ENCODE measurements at places on chromosomes 1 and 21.
A peak's percentile ranks its signal among the peaks of the same experiment; 100 is the strongest.

GRCh38 chr1:235527196-235527814 lies 23.1 kb upstream of the B3GALNT2 start:
- no peak for DNase-seq

DNA sequence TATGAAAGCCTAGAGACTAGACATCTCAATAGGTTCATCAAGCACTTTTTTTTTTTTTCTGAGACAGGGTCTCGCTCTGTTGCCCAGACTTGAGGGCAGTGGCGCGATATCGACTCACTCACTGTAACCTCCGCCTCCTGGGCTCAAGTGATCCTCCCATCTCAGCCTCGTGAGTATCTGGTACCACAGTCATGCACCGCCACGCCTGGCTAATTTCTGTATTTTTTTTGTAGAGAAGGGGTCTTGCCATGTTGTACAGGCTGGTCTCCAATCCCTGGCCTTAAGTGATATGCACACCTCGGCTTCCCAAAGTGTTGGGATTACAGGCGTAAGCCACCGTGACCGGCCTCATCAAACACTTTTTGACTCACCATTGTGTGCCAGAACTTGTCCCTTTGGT lies 613 bp upstream of the GPATCH4 start:
- DNase-seq, result no peak

GRCh38 chr1:219278288-219278687 lies 104.6 kb downstream of the LYPLAL1 start:
- no peak for DNase-seq

DNA sequence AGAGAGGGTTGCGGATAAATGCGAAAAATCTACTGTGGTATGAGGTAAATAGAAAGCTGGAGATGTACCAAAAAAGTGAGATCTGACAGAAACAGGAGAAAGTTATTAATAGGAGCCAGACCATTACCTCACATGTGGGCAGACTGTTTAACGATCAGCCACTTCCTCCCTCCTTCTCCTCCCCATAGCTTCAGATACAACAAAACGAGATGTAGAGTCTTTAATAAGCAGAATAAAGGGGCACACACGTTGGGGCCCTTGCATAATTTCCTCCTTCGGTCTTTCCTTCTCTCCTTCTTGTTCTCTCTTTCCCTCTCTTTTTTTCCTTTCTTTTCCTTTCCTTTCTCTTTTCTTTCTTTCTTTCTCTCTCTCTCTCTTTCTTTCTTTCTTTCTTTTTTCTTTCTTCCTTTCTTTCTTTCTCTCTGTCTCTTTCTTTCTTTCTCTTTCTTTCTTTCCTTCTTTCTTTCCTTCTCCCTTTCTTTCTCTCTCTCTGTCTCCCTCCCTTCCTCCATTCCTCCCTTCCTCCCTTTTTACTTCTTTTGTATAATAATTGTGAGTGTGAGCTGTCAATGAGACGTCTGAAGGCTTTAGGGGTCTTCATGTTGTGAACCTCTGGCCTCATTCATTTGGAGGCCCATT lies 242.1 kb downstream of the GRIK1 start:
- no peak for DNase-seq

DNA sequence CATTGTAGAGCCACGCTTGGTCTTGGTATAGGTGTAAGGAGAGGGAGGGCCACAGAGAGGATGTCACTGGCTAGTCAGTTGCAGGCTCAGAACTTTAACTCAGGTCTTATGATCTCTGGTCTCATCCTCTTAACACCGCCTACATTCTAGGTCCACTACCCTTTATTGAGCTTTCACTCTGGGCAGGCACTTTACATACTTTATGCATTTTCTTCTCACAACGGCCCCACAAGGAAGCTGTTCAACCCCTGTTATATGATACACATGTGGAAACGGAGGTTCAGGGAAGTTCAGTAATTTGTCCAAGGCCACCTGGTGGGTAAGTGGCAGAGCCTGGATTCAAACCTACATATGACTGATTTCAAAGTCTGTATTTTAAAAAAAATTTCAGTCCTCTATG lies 25.3 kb upstream of the RCAN3 start:
- no peak for DNase-seq

GRCh38 chr1:156372265-156372586 lies 3.2 kb downstream of the RHBG start:
- DNase-seq, result no peak

DNA sequence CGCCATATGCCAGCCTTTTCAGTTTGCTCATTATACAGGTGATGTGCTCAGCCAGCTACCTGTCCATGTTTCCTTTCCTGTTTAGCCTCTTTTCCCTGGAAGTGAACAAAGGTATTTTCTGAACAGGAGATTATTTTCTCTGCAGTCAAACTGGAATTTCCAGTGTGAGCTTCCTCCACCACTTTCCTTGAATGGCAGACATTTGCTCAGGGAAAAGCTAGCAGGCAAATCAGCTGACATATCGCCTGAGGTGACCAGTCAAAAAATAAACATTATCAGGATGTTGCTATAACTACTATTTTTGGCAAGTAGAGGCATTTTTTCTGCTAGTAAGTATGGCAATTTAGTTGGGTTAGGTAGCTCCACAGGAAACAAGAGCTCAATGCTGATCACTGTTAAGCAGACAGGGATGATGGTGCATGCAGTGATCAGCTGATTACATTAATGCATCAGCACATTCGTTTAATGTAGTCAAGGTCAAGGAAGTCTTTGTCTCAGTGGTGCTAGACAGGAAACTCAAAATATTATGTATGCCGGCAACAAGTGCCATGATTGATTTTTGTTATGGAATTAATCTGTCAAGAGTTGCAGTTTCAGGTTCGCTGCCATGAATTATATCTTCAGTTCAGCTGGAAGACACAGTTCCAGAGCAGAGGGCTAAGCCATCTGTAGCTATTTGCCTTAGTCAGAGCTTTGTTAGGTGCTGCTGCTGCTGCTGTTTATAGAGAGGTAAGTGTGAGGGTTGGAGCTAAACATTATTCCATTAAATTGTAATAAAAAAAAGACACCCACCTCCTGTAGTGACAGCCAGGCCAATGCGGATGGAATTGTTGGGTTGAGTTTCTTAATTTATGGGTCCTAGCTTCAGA lies 179.7 kb upstream of the ST6GALNAC5 start:
- DNase-seq, result no peak

DNA sequence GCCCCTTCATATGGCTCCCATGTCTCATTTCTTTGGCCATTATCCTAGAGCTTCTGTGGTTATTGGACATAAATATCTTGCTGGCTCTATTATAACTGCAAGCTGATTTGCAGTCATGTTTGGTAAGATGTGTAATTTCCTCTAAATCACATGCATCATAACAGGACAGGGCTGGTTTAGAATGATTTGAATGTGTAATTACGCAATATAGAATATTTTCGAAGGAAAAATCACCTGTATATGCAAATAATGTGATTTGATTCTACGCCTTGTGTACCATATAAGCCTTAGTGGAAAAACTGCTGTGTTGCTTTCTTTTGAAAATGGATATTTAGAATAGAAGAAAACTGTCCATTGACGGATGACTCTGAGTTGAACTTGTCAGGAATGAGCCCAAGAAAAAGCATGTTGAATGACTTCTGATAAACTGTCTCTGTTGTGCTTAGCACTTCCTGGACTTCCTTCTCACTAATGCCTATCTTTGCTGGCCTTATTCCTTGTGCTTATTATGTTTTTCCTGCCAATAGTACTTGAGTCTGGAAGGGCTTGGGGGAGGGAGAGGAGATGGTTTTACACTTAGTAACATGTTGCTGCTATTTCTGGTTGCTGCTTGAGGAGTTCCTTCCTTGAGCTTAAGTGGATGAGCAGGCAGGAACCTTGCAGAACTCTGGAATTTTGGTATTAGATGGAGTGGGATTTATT lies 6.5 kb downstream of the CACHD1 start:
- DNase-seq, result no peak

DNA sequence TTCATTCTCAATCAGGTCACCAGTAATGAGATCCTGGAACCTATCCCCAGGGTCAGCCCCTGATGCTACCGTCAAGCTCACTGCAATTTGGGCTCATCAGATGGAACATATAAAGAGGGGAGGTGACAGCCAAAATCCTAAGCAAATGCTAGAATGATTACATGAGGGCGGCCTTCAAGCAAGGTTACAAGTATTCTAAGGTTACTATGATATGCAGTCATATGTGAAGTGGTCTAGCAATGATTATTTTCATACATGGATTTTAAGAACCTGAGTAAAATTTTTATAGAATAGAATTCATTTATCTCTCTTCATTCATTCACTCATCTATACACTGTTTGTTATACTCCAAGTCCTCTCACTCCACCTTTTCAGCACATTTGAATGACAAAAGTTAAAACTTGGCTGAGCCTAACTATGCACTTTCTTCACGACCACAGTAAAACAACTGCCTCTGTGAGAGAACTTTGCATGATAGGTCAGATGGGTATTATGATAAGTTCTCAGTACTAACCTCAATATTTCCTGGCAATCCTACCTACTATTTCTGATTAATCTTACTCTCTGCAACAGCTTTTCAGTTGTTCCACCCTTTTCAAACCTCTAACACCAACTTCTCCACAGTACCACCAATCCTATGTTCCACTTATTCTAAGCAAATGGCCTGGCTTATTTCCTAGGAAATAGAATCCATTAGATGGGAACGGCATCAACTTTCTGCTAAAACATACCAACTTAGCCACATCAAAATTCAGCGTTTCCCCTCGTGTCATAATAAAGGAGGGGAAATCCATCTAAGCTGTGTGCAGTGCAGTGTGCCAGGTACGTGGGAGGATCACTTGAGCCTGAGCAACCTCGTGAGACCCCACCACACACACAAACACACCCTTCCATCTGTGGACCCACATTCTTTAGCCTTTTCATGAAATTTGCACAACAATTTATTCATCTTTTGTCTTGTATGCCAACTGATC lies 32.0 kb downstream of the LHX9 start:
- DNase-seq, result peak; percentile 7

DNA sequence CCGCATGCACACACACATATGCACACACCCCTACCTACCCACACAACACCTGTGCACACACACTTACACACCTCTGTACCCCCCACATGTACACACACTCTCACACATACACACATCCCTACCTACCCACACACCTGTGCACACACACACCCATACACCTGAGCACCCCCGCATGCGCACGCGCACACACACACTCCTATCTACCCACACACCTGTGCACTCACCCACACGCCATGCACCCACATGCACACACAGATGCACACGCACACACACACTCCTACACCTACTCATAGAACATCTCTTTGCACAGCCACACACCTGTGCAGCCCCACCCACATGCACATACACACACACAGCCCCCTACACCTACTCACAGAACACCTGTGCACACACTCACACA lies 15.5 kb upstream of the PADI2 start:
- no peak for DNase-seq

DNA sequence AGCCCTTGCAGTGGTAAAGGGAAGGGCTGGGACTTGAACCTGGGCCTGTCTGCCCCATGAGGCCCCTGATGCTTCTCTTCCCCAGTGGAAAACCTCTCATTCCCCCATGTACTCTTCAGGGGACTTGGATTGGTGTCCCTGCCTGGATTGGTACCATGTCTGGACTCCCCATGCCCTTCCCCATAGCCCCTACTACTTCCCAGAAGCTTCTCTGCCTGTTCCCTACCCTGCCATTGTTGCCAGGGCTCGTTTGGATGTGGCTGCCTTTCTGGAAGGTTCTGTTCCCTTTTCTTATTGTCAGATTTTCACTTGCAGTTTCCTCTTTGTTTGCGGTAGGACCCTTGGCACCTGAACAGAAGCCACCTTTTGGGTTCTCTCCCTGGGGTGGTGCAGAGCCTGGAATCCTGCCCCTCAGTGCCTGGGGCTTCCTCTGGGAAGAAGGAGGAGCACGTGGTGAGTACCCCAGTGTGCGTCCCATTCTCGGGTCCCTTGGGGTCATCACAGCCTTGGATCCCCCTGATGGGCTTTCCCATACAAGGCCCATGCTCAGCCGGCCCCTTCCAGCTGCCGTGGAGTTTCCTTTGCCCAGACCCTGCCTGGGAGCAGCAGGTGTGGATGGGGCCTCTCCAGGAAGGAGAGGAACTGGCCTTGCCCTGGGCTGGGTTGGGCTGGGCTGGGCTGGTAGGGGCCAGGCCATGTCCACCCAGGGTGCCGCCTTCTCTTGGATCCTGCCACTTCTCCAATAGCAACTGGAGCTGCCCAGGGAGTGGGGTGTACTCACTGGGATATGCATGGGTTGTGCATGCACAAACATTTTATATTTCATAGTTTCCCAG lies 281.1 kb downstream of the PTPRU start:
- no peak for DNase-seq

GRCh38 chr1:245750261-245750660 lies 595.5 kb downstream of the KIF26B start:
- no peak for DNase-seq

GRCh38 chr1:175218786-175219434 lies 26.3 kb upstream of the KIAA0040 start:
- no peak for DNase-seq

- no peak for DNase-seq
Observed at GRCh38 chr1:118047006-118047649, 117.6 kb downstream of the WDR3 start.

DNA sequence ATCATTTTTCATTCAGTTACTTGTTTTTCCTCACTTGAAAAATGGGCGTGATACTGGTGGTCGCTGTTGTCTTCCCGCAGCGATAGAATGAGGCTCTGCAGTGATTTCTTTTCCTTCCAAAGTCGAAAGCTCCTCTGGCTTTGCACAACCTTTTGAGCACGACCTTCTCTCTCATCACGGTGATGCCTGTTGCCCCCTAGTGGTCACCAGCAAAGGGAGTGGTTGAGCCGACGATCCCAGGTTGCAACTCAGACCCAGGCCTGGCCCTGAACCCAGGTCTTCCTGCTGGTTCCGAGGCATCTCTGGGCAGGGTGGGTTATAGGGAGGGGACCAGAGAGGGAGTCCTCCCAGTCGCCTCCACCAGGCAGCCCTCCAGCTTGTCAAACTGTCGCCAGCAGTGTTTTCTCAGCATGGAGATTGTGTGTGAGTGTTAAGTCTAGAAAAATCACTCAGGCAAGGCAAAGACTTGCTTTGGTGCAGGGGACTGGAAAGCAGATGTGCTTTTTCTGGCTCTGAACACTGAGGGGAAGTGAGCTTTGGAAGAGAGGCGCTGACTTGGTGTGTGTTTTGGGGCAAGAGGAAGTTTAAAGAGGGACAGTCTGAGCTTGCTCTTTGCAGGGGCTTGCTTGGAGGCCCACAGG lies 285.3 kb downstream of the CAMTA1 start:
- DNase-seq, result peak; percentile 49

DNA sequence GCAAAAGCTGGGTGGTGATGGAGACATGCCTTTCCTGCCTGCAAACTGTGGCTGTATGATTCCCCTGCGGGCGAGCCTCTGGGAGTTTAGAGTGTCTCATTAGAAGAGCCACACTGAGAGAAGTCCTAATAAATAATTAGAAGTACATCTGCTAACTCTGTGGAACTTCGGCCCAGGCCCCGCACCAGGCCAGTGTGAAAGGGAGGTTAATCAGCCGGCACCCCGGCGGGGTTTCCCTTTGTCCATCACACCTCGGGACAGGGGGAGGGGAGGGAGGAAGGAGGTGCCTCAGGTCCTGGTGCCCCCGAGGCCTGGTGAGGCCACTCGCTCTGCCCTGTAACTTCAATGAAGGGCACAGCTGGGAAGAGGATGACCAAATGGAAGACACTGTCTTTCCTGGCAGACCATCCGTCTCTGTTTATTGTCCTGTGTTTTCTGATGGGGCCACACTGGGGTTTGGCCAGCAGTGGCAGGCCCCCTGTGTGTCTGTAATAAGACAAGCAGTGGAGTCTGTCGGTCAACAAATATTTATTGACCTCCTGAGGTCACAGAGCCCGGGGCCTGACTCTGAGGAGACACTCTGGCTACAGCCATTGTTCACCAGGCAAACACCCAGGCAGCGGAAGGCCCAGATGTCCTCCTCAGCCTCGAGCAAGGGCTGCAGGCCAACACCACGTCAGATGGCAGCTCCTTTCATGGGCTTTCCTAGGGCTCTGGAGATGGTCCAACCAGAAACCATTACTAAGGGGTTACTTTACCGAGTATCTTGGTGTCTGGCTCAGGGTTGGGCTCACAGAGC lies 267.5 kb upstream of the RAB4A start:
- DNase-seq, result no peak

Measured in stimulated activated CD4-positive, alpha-beta T cell treated with anti-CD3 and anti-CD28 coated beads, Interleukin-2, amount 100 ng/mL, for 4 hours (primary cell).